ENCODE measurements at places on chromosomes 12 and 14.

DNA sequence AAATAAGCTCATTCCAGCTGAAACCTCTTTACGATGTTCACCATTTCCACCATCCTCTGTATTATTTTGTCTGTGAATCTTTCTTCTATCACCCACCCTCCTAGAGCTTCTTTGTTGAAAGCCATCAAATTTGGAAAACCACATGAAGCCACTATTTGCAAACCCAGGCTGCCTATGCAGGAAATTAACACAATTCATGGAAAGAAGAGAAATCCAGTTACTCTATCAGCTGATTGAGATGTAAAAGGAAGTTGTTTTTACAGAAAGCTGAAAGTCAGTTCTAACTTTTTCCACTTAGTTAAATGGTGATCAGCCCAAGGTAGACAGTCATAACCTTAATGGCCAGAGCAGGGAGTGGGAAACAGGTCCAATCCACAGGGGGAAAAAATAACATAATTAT is 6.6 kb downstream of the RHOJ start:
- no peak for DNase-seq

DNA sequence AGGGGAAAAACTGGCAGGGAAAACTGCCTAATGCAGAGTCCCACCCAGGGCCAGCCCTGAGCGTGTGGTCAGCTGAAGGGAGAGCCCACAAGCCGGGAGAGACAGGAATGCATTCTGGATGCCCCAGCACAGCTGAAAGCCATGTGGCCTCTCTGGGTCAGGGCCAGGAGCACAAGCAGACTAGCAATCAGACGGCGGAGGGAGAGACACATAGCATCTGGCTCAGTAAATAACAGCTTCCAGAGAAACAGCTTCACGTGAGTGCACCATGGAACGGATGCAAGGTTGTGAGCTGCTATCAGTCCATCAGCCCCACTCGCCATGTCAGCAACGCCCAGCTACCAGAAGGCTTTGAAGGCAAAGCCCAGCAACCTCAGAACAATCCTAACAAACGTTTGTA is 28.2 kb upstream of the TMEM106C start:
- no peak for DNase-seq

DNA sequence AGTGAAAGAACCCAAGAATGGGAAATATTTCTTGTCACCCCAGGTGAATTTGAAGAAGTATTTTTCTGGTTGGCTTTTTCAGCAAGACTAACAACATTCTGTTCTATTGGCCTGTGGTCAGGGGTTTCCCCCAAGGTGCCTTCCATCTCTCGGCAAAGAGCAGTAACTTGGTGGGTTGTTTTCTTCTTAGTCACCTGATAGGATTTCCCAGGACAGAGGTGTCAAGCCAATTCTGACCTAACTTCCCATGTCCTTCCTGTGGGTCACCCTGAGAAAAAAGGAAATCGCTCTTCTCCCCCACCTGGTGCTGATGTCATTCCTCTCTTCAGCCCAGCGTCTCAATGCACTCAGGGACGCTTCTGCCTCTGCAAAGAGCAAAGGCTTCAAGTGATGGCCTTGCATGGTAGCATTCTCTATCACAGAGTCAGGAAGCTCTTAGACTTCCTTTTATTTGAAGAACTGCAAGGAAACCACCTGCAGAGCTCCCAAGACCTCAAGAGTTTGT is 16.1 kb upstream of the IFNG start:
- peak; percentile 69 for DNase-seq

DNA sequence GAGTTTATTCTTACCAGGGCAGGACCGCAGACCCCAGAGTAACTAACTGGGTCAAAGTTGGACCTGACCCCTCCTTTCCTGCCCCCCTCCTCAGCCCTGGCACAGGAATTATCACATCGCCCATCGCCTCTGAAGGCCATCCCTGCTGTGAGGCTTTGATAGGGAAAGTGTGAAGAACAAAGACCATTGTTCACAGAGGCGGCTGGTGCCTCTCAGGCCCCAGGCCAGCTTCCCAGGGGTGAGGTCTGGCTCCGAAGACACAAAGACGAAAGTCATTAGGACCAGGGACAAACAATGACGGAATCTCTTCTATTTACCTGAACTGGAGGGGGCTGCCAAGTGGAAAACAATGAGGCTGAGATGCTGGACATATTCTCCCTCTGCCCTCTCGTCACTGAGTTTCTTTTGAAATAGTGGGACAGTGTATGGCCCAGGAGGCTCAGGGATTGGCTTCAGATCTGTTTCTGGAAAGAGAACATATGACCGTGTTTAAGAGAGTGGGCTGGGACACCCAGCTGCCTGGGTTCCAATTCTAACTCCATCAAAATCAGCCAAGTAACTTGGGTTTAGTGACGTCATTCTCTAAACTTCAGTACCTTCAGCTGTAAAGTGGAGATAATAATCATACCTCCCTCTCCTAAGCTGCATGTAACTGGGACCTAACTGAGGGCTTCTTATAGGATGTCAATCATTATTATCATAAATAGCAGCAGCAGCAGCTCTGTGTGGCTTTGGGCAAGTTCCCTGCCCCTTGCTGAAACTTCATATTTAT is 769.4 kb downstream of the MED13L start:
- DNase-seq, result no peak

DNA sequence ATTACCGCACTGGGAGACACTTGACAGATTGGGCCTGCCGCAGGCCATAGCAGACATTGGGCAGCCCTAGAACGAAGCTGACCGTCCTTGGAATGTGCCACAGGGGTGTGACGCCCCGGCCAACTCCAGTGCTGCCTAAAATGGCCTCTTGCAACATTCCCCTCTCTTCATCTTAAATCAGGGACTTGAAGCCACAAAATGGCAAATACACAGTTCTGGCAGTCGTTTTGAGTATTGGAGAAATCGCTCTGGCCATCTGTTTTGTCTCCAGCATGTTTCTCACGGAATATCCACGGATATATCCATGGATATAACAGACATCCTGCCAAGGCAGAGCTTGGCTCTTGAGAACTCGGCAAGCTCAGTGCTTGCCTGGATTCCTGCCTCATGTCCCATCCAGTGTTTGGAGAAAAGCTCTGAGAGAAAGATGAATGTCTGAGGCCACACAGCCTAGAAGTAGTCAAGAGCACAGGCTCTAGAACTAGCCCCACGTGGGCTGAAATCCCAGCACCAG is 158.4 kb downstream of the CHST11 start:
- no peak for DNase-seq

DNA sequence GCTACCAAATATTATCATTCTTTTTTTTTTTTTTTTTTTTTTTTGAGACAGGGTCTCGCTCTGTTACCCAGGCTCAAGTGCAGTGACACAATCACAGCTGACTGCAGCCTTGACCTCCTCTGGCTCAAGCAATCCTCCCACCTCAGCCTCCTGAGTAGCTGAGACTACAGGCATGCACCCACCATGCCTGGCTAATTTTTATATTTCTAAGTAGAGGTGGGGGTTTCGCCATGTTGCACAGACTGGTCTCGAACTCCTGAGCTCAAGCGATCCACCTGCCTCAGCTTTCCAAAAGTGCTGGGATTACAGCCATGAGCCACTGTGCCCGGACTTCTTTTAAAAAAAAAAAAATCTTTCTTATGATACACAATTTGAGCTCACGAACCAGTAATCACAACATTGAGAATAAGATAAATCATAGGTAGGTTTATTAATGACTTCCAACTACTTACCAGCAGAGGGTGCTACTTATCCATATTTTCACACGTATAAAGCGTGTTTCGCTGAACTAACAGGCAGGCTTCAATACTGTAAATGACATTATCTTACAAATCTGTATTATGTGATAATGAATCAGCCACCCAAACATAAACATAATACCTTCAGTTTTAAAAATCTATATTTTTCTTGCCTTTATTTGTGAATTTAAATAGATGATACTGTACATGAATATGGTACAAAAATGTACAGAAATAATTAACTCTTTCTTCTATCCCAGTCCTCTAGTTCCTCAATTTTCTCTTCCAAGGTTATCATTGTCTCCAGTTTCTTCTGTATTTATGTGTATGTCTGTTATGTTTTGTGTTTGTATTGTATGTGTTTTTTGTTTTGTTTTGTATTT is 42.5 kb upstream of the BCAT1 start:
- no peak for DNase-seq
